ENCODE measurements at places on chromosomes 2 and 18.

DNA sequence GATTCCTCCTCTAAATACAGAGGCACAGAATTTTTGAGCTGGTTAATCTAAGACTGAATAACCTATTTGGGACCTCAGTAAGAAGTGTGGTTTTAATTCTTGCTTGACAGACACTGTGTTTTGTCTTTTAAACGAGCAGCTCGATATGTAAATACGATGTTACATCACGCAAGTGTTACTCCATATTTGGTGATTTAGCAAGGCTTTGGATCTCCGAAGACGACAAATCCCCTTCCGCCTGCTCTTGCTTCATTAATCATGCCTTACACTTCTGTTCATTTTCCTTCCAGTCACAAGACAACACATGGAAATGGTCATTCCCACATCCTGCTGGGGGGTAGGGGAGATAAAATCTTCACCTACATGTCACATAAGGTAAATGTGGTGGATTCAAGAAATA lies 9.4 kb downstream of the BCL11A start:
- DNase-seq: peak; percentile 68

- DNase-seq: no peak
Measured at GRCh38 chr18:79846936-79847557, 49.3 kb downstream of the KCNG2 start.

DNA sequence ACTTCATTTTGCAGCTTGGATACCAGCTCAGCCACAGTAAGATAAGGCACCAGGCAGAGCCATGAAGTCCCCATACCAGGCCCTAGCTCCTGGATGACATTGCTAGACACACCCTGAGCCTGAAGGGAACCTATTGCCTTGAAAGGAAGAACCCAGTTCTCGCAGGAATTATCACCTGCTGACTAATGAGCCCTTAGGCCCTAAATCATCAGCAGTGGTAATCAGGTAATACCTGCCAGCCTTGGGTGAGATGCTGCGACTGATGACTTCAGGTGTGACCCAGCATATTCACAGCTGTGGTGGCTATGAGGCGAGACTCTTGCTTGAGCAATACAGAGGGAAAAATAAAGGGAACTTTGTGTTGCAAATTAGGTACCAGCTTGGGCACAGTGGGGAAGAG lies 24.9 kb downstream of the CLK1 start:
- no peak for DNase-seq

- no peak for DNase-seq
Measured at GRCh38 chr2:209368914-209369313, 54.9 kb upstream of the MAP2 start.

DNA sequence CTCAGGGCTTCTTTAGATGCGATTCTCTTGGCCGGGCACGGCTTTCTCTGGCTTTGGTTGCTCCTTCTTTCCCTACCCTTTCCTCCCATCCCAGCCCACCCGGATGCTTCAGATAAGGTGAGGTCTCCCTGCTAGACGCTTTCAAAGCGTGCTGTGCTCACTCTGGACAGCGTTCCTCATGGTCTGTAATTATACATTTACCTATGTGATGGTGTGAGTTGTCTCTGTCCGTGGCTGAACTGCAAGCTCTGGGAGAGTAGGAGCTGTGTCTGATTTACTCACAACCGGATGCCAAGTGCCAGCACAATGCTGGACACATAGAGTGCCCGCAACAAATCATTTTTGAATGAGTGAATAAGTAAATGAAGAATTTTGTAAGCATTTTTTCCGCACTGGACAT lies 26.8 kb upstream of the PNPT1 start:
- DNase-seq: no peak

DNA sequence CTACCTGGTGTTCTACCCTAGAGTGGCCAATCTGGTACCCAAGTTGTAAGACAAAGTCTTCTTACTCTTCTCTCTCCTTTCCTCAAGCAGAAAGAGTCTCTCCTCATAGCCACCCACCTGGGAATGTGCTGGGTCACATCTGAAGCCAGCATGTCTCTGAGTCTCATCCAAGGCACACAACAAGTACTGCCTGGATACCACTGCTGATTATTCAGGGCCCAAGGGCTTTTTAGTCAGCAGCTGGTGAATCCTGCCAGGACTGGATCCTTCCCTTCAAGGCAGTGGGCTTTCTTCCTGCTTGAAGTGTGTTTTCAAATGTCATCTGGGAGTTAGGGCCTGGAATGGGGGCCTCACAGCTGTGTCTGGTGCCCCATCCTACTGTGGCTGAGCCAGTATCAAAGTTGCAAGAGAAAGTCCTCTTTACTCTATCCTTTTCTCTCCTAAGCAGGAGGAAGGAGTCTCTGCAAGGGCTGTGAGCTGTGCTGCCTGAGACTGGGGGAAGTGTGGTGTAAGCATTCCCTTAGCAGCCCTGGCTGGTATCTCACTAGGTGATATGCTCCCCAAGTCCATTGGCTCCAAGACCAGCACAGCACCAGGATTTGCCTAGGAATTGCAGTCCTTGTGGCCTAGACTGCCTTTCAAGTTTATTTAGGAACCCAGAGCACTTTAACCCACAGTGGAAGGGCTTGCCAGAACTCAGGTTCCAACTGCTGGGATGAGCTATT lies 27.2 kb downstream of the OXER1 start:
- DNase-seq: no peak

- DNase-seq: no peak
Measured at GRCh38 chr2:195651046-195651445, 6.0 kb upstream of the SLC39A10 start.

- DNase-seq: peak; percentile 94
Measured at GRCh38 chr2:120661551-120661950, 74.1 kb upstream of the GLI2 start.

DNA sequence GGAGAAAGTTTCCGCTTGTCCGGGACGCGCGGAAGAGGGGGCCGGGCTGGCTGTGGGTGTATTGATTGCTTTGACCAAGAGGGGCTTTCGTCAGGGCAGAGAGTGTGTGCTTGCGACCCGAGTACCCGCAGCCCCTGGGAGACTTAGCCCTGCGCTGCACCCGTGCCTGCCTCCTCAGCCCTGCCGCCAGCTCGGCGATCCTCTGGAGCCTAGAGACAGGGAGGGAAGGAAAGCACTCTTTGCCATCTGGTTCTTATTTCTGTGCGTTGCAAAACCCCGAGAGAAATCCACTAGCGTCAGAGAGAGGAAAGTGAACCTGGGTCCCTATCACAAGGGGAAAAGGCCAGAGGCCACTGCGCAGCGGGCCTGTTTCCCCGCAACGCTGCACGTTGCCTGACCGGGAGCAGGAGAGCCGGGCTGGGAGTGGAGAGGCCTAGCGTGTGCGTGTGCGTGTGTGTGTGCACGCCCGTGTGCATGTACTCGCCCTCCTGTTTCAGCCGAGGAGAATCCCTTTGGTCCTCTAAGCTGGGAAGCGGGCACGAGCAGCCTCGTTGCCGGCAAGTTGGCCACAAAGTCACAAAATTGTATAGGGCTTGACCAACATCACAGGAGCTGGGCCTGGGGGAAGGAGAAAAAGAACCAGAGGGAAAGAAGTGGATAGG lies 1.7 kb downstream of the SIX3 start:
- no peak for DNase-seq

GRCh38 chr2:233544200-233544610 lies 22.4 kb downstream of the USP40 start:
- DNase-seq: no peak

- DNase-seq: no peak
Measured at GRCh38 chr2:218332920-218333645, 23.6 kb upstream of the CATIP start.

DNA sequence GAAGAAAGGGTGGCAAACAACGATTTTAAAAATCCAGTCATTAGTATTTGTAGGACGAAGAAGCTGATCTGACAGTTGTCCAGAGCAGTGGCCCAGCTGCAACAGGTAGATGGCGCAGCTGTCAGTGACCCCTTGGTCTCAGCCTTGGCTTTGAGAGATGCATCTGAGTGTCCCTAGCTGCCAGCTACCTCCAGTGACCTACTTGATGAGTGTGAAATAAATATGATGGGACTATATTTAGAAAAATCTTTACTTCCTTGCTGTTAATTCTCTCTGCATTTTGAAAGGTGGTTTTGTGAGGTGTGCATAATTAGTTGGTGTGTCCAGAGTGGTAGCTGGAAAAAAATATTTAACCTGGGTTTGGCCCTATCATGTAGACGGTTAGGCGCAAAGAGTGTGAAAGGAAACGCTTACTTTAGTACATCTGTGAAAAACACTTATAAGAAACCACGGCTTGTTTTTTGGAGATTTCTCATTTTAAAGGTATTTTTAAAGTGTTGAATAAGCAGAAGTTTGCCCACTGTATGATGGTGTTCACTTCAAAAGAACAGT lies 963 bp downstream of the INPP1 start:
- peak; percentile 69 for DNase-seq

DNA sequence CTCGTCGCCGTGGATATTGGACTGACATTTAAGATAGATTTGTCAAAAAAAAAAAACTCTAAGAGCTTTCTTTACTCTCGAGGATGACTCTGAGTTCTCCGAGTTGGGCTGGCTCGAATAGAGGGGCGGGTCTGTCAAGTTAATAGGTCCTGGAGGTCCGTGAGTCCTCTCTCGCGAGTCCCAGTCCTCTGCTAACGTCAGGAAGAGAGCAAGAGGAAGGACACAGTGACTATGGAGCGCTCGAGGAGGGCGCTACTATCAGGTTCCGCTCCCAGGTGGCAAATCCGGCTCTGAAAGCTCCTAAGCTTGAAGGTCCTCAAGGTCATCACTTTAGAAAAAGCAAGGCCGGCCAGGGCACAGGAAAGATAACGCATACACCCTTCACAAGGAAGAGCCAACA lies 404 bp upstream of the AKAIN1 start:
- DNase-seq: no peak

GRCh38 chr2:20343128-20343527 lies 7.5 kb downstream of the PUM2 start:
- DNase-seq: no peak

DNA sequence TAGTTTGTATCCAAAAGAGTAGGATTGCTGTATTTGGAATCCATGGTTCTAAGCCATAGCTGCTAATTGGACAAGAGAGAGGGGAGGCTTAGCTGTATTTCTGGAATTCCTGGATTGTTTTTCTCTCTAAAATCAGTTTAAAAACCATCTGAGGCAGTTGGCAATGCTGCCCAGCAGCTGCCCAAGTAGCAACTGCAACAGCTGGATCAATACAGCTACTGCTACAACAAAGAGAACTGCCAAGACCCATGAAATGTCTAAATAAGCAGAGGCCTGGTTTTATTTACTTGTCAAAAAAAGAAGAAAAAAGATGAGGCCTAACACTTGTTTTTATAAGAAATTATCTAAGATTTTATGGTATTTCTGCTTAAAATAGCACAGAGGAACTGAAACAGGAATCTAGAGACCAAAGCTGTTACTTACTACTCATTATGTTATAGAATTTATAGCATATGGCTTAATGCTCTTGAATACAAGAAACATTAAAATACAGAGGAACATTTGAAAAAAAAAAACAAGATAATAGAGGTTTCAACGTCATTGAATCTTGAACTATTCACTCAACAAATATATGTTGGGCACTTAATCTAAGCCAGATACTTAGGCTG lies 39.1 kb downstream of the TMEFF2 start:
- no peak for DNase-seq

DNA sequence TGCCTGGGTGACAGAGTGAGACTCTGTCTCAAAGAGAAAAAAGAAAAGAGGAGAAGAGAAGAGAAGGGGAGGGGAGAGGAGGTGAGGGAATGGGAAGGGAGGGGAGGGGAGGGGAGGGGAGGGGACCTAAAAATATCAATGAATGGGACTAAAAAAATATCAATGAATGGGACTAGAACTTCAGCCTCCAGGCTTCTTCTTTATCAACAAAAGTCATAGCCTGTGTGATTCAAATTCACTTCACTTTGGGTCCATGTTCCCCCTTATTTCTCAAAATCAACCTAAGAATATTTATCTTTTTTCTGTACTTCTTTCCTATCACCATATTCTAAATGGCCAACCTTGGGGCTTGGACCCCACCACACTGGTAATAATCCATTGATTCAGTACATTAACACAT lies 92.1 kb upstream of the PIK3C3 start:
- no peak for DNase-seq

GRCh38 chr2:229335330-229335729 lies 64.2 kb upstream of the PID1 start:
- DNase-seq: no peak

DNA sequence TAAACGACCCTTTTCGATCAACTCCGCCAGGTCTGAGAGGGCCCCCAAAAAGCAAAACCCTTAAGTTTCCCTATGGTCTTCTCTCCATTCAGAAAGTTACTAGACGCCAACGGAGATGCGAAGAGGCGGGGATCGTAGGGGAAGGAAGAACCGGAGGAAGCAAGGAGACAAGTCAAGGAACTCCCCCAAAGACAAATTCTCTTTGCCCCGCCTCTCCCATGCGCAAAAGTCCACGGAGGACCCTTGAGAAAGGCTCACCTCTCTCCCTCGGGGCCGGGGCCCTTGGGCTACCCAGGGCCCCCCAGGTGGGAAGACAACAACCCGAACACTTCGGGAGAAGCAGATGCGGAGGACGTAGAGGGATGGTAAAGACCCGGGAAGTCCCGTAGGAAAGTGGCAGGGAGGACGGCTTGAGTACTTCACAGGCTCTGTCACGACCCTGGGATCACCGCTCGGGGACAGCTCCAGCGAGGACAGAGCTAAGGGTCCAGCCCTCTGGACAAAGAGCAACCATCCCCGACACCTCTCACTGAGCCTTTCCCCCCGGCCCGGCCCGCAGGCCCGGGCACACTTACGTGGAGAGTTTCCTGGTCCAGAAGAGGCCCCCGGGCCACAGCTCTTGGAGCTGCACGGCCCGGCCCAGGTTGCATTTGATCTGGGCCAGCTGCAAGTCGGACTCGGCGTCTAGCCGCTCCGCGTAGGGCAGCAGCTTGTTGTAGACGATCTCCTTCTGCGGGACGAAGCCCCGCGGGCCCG lies 647 bp downstream of the PSME4 start:
- DNase-seq: peak; percentile 36

DNA sequence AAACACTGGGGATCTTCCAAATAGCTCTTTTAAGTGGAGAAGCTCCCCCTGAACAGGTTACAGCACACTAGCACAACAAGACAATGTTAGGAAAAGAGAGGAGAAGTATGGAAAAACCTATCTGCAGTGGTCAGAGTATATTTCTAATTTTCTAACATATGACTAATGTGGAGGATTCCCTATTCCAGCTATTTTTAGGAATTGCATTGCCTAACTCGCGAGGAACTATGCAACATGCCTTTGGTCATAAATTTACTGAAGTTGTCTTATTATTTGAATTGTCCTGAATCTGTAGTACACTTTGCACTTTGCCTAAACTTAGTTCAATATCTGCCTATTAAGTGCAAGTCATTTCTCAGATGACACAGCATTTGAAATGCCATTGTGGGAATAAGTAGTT lies 381.4 kb downstream of the CCDC85A start:
- no peak for DNase-seq

- DNase-seq: no peak
Measured at GRCh38 chr2:60079562-60079961, 473.9 kb downstream of the BCL11A start.
